GDM1 (cell line): ENCODE measurements at places on chromosomes 6 and 20.

GRCh38 chr6:82249381-82250253 lies 2.1 kb upstream of the IBTK start:
- DNase-seq = no peak

DNA sequence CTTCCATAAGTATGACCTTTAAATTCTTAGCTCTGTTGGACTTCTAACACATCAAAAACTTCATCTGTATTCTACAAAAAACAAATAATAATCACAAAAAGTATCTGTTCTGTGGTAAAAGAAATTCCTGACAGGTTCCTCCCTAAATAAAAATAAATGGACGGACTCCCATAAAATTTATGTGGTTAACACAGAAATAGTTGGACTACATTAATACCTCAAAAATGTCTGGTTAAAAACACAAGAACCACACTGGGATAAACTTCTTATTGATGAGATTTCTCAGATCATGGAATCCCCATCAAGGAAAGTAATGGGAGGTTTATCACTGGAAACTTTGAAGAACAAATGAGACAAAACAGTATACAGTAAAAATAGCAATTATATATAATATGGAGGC lies 172.4 kb downstream of the MOXD1 start:
- DNase-seq = no peak

DNA sequence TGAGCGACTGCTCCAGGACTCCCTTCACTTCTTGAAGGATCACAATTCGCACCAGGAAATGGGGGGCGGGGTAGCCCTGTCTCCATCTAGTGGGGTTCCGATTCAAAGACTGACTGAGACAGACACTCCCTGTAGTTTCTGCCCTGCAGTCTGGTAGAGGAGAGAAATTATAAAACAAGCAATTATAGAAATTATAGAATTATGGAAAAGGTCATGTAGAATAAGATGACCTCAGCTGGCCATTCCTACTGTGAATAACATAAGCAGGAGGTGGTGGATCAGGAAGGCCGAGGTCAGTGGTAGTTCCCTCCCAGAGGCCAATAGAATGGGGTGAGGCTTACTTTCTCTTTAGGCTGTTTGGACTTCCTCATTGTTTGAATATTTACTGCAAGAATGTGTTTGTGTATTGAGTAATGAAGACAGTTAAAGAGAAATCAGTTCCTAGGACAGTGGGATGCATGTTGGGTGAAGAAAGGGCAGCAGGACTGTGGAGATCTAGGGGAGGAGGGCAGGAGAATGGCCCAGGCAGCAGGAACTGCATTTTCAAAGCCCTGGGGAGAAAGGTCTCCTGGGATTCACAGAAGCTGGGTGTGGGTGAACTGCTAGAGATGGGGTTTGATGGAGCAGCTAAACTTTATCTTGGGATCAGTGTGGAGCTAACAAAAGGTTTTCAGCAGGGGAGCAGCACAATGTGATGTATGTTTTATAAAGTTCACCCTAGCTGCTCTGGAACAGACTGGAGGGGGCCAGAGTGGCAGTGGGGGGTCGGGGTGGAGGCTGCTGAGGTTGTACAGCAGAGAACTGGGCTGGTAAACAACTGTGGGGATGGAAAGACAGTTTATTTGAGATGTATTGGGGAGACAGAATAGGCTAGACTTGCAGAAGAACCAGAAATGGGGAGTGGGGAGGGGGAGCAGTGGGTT lies 2.1 kb downstream of the ZNF341 start:
- DNase-seq = peak; percentile 5

DNA sequence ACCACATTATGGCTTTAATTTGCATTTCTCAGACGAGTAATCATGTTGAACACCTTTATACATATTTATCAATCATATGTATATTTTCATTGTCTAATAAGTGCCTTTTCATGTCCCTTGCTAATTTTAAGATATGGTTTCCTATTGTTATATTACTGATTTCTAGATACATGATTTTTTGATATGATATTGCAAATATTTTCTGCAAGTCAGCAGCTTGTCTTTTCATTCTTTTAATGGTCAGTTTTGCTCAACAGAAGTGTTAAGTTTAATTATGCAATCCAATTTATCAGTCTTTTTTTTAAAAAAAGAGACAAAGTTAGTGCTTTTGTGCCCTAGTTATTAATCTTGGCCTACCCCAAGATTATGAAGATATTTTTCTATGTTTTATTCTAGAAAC lies 1377.8 kb upstream of the CITED2 start:
- DNase-seq = no peak

- DNase-seq = no peak
Measured at GRCh38 chr6:121297694-121298093, 36.6 kb downstream of the TBC1D32 start.

DNA sequence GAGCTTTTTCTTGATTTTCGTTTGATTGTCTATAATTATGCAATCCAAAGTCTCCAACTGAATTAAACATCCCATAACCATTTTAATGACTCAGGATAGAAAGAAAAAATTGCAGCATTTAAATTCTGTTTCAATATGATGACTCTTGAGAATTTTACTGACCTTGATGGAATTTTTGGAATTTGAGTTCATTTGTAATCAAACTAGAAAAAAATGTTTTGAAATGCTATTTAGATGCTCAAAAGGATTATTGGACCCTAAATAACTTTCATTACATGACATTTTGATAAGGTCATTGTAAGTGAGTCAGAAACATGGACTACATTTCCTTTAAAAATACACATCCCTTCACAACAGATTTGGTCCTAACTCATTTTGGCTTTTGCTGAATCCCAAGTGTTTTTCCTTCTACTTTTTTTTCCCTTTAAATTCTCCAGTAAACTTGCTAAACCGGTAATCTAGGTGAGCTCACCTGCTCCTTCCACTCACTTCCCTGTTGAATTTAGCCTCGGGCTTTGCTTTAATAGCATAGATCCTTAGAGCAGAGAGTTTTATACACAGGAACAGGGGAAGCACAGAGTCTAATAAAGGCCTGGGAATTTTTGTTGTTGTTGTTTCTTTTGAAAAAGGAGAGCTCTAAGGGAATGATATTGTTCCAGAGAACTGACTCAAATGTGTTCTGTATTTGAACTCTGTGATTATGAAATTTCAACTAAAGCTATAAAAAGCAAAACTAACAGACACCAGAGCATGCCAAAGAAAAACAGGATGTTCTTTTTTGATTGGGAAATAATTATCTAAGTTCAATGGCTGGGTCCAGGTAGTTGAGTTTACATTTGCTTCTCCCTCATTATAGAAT lies 1088.2 kb upstream of the CITED2 start:
- no peak for DNase-seq

DNA sequence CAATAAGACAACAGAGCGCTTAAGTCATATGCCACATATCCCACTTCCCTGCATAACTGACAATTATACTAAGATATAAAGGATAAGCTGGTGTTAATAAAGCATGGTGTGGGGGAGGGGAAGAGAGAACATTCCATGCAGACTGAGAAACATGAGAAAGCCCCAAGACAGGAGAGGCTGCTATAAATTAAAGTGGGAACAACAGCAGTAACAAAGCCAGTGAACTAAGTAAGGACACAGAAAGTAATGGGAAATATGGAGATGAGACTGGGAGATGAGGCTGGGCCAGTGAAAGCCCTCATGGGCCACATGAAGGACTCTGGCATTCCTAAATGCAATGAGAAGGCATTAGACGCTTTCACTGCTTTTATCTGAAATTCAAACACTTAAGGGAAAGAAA lies 41.3 kb downstream of the SESN1 start:
- DNase-seq = no peak

DNA sequence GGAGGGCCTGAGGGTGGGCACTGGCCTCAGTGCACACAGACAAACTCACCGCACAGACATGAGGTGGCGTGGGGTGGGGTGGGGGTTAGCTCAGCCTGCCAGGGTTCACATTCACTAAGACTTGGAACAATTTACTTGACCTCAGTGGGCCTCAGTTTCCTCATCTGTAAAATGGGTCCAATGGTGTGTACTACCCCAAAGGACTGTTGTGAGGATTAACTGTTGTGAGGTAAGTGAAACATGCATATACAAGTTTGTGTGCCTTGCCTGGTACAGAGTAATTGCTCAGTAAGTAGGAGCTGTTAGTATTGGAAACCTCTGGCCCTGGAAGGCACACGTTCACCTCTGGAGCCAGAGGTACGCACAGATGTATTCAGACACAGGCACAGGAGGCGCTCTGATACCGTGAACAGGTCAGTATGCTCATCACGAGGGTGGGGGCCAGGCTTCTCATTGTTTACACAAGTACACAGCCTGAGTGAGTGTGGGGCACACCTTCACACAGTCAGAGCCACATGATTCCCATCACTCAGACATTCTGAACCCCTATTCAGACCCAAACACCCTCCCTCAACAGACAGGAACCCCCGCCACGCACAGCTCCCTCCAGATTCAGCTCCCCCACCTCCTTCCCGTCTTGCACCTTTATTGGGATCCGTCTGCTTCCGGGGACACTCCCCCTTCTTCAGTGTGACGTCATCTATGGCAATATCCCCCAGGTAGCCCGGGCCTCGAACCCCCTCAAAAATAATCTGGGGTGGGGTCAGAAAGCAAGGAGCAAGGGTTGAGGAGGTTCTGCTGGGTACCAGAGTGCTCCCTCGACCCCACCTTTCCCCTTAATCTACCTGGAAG lies 59.9 kb downstream of the MDGA1 start:
- no peak for DNase-seq

- no peak for DNase-seq
Measured at GRCh38 chr6:33445119-33445603, 9.2 kb upstream of the ZBTB9 start.

GRCh38 chr6:3349388-3350251 lies 90.9 kb downstream of the PSMG4 start:
- DNase-seq = no peak

DNA sequence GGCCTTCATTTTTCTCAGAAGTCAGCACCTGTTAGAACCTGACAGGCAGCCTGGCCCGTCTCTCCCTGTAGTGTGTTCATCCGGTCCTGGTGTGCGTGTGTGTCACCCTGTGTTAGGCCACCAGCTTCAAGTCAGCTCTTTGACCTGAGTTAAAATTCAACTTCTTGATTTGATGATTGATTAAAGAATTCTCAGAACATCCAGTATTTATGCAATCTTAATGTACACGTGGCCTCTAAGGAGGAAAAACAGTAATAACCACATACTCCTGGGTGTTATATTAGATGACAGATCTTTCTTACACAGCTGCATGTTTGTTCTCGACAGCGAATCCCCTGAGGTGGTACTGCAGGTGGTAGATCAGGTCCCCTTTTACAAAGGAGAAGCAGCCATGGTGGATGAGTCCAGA lies 19.1 kb upstream of the TMEM217 start:
- no peak for DNase-seq

- DNase-seq = no peak
Measured at GRCh38 chr6:87824958-87825491, 123.0 kb upstream of the AKIRIN2 start.

- DNase-seq = no peak
Measured at GRCh38 chr20:46688151-46689081, 828 bp downstream of the TP53RK start.

DNA sequence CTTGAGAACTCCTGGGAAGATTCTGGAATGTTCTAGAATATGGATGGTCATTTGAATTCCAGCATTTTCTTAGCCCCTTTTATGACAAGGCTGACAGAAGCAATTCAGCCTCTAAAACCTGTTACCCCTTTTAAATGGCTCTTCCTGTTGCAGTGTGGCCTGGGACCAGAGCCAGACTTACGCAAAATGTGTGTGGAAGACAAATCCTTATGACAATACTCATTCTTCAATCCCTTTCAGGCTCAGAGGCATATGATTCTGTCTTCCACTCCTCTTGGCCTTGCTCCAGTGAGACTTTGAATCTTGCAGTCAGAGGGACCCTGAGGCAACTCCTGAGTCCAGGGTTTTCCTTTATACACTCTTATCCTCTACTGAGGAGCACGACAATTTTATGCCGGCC lies 287.0 kb downstream of the CLIC5 start:
- no peak for DNase-seq

GRCh38 chr20:16505894-16506293 lies 67.4 kb downstream of the KIF16B start:
- no peak for DNase-seq
